Activated T-helper 2 cell treated with anti-CD3 and anti-CD28 coated beads, Interferon-gamma antibody, Interleukin-2, Interleukin-4, amounts not matched to agents 10 μg/mL and 5 μg/mL and 100 μg/mL, durations not matched to agents 14 hours and 24 hours and 36 hours (primary cell): ENCODE measurements at places on chromosomes 4 and X.

- no peak for DNase-seq
Observed at GRCh38 chr4:52951016-52951415, 88.9 kb downstream of the RASL11B start.

- no peak for DNase-seq
Observed at GRCh38 chrX:78124307-78124706, 15.1 kb downstream of the TAF9B start.

DNA sequence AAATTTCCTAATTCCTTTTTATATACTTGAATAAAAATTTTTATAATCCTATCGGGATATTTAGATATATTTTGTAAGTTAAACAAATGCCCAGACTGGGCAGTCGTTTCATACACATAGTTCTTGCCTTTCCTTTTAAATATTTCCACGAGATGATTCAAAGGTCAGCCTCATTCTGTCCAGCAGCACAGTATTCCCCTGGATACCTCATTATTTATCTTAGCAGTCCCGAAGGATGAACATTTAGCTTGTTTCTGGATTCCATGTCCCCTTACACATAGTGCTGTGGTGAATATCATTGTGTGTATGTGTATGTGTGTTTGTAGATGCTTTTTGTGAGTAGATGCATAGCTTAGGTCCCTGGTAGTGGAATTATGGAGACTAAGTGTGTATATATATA lies 38.3 kb downstream of the RAPGEF2 start:
- DNase-seq: no peak

GRCh38 chrX:80876877-80877276 lies 67.2 kb upstream of the BRWD3 start:
- DNase-seq: no peak

GRCh38 chr4:48910511-48910910 lies 3.9 kb upstream of the OCIAD2 start:
- DNase-seq: no peak

- DNase-seq: no peak
Observed at GRCh38 chrX:74450803-74451449, 29.6 kb downstream of the SLC16A2 start.

DNA sequence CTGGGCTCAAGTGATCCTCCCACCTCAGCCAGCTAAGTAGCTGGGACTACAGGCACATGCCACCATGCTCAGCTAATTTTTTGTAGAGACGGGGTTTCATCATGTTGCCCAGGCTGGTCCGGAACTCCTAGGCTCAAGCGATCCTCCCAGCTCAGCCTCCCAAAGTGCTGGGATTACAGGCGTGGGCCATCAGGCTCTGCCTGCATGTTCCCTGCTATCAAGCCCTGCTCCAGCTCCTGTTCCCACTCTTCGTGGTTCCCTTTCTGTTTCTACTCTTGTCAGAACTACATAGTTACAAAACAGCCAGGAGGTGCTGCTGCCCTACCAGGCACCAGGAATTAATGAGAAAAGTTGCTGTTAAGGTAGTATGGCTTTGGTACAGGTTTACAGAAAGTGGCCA lies 8.7 kb downstream of the TIMP1 start:
- no peak for DNase-seq

- peak; percentile 76 for DNase-seq
Observed at GRCh38 chr4:1010395-1011021, 918 bp upstream of the FGFRL1 start.

DNA sequence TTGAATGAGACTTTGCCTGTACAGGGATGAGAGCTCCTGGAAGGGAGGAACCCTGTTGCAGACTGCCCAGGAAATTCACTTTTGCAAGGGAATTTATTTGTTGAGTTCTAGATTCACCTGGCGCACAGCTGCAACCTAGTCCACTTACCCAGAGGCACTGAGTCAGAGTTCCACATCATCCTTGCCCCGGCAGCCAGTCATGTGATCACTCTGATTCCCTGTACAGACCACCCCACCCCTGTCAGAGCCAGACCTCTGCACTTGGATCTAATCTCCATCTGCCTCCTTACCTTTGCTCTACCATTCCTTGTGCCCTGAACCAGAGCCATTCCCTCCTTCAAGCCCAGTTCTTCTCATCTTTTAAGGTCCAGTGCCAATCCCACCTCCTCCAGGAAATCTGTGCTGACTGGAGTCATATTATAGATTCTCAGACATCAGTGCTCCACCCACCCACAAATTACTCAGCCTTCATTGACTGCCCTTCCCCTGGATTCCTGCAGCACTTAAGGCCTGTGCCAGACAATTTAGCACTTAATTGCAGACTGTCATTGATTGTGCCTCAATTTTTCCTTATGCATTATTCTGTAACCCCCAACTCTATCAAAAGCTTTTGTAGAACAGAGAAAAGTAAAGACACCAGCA lies 84.1 kb upstream of the MAGEA4 start:
- DNase-seq: no peak

DNA sequence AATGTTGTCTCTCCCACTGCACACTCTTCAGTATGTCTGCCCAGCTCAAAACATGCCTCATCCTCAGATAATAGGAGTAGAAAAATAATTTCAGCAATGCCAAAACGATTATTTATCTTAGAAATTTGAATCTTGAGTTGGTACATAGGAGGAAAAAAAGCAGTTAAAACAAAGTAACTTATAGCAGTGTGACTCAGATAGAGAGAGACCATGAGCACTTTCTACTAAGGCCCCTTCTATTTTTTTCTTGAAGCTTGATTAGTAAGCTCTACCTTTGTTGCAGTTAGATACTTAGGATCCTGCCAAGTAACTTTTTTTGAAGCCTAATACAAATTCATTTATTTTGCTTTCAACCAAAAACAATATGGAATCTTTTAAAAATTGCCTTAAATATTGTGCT lies 212.3 kb downstream of the MAD2L1 start:
- no peak for DNase-seq

- no peak for DNase-seq
Observed at GRCh38 chrX:80354966-80355465, 65.2 kb upstream of the TENT5D start.

GRCh38 chrX:72176981-72177380 lies 4.6 kb upstream of the PIN4 start:
- DNase-seq: no peak

- no peak for DNase-seq
Observed at GRCh38 chrX:54173791-54174190, 9.3 kb downstream of the FAM120C start.
